ENCODE measurements at places on chromosomes 6 and 20. TPM values are rescaled to one million over a fixed set of nuclear protein-coding genes. Genes with fewer than 3 reads are reported as not detected.

FABP7 gene
- 1.1 TPM for total RNA-seq

IRF4 gene
- not detected for total RNA-seq

TBX18 gene
- 12.2 TPM for total RNA-seq

PPP1R14C gene
- total RNA-seq: 6.6 TPM

XRN2 gene
- 68.2 TPM for total RNA-seq

DNA sequence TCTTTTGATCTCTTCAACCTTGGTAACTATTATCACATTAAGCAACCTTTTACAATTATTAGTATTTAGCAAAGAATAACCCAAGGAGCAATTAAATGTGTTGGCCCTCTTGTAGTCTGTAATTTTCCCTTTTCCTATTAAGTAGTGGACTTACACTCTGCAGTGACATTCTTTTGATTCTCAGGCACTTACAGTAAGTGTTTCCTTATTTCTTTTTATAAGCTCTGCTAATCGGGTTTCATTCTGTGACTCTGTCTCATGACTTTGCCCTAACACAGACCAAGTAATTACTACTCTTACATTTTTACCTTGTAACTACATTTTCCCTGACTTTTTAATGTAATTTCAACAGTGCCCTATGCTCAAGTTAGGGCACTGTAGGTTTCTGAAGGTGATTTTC lies 104.0 kb upstream of the EPHA7 start:
- DNase-seq: no peak
- H3K4me3 ChIP-seq: no peak overlapping the region
- H3K27me3 ChIP-seq: no peaks in the 10 kb centered on the region
- no peaks in the 10 kb centered on the region for H3K4me1 ChIP-seq
- H3K36me3 ChIP-seq: no peaks in the 10 kb centered on the region
- H3K27ac ChIP-seq: no peak overlapping the region

GRCh38 chr6:129009851-129010250 lies 126.9 kb downstream of the LAMA2 start:
- H3K36me3 ChIP-seq: no peaks in the 10 kb centered on the region
- H3K4me1 ChIP-seq: no peaks in the 10 kb centered on the region
- DNase-seq: no peak
- H3K27ac ChIP-seq: no peak overlapping the region
- H3K27me3 ChIP-seq: no peaks in the 10 kb centered on the region

- peak; percentile 98 for DNase-seq
- peaks cover 31% of the 10 kb centered on the region for H3K4me1 ChIP-seq
- H3K4me3 ChIP-seq: no peak overlapping the region
- H3K27ac ChIP-seq: peak overlapping the region; percentile 88
These were observed 23.6 kb downstream of the BCL2L1 start for GRCh38 chr20:31698803-31699718.

DNA sequence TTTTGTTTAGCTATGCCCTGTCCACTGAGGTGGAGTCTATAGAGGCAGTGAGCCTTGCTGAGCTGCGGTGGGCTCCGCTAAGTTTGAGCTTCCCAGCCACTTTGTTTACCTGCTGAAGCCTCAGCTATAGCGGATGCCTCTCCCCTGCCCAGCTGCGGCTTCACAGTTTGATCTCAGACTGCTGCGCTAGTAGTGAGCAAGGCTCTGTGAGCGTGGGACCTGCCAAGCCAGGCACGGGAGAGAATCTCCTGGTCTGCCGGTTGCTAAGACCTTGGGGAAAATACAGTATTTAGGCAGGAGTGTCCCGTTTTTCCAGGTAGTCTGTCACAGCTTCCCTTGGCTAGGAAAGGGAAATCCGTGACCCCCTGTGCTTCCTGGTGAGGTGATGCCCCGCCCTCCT lies 138.4 kb downstream of the SMAP1 start:
- H3K27me3 ChIP-seq: no peaks in the 10 kb centered on the region
- no peak for DNase-seq
- no peak overlapping the region for H3K27ac ChIP-seq
- H3K36me3 ChIP-seq: no peaks in the 10 kb centered on the region
- H3K4me1 ChIP-seq: no peaks in the 10 kb centered on the region

DNA sequence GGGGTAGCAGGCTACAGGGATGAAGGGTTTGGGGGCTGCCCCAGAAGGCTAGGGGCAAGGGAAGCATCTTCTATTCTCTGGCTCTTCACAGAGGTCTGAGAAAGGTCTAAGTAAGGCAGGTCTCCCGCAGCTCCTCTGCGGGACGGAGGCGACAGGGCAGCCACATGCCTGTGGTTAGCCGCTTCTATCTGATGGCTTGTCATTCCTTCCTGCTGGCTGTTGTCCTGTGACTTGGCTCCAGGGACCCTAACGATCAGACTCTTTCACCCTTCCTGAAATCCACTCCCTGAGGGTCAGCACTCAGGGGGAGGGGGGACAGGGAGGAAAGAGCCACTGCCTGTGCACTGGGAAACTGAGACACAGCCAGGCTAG lies 673 bp downstream of the CST7 start:
- no peak for DNase-seq
- no peaks in the 10 kb centered on the region for H3K4me1 ChIP-seq
- no peaks in the 10 kb centered on the region for H3K27me3 ChIP-seq

- no peaks in the 10 kb centered on the region for H3K4me1 ChIP-seq
- no peak overlapping the region for H3K4me3 ChIP-seq
- H3K27ac ChIP-seq: peak overlapping the region; percentile 17
These were observed 38.5 kb upstream of the MLIP start for GRCh38 chr6:54072635-54073313.

GRCh38 chr20:13341737-13342393 lies 120.8 kb downstream of the ISM1 start:
- no peak overlapping the region for H3K27ac ChIP-seq
- DNase-seq: no peak

- H3K4me1 ChIP-seq: peaks cover 4% of the 10 kb centered on the region
- no peak overlapping the region for H3K4me3 ChIP-seq
- H3K27ac ChIP-seq: no peak overlapping the region
These were observed 12.4 kb downstream of the SLC22A23 start for GRCh38 chr6:3444276-3445088.

GRCh38 chr20:41617059-41617901 lies 897 bp downstream of the CHD6 start:
- H3K27ac ChIP-seq: peak overlapping the region; percentile 61
- peak; percentile 10 for DNase-seq
- H3K36me3 ChIP-seq: no peaks in the 10 kb centered on the region
- H3K4me3 ChIP-seq: peak overlapping the region; percentile 72

DNA sequence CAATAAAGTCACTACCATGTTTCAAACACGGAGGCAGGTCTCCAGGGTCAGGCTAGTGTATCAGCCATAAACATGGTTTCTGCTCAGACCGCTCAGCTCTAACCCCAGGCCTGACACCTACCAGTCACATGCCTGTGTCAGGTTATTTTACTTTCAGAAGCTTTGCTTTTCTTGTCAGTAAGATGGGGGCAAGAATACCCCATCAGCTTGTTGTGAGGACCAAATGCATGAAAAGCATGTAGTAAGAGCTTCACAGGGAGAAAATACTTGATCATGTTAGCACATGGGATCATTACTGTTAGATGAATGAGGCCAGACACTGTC lies 65.2 kb upstream of the PIM1 start:
- no peak overlapping the region for H3K27ac ChIP-seq
- no peaks in the 10 kb centered on the region for H3K27me3 ChIP-seq
- peaks cover 17% of the 10 kb centered on the region for H3K4me1 ChIP-seq

GRCh38 chr6:8562125-8562524 lies 126.8 kb upstream of the SLC35B3 start:
- H3K36me3 ChIP-seq: no peaks in the 10 kb centered on the region
- no peak overlapping the region for H3K4me3 ChIP-seq
- H3K27ac ChIP-seq: no peak overlapping the region
- no peak for DNase-seq
- H3K27me3 ChIP-seq: no peaks in the 10 kb centered on the region

DNA sequence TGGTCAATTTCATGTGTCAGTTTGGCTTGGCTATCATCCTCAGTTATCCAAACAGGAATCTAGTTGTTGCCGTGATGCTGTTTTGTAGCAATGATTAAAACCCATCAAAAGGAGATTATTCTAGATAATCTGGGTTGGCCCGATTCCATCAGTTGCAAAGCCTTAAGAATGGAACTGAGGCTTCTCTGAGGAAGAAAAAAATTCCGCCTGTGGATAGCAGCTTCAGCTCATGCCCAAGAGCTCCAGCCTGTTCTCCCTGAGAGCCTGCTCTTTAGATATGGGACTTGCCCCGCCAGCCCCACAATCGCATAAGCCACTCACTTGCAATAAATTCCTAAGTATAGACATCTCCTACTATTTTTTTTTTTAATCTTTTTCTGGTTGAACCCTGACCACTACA lies 61.5 kb downstream of the SEL1L2 start:
- no peak for DNase-seq
- no peak overlapping the region for H3K4me3 ChIP-seq
- H3K36me3 ChIP-seq: no peaks in the 10 kb centered on the region
- H3K27ac ChIP-seq: no peak overlapping the region
- H3K4me1 ChIP-seq: no peaks in the 10 kb centered on the region

- no peak for DNase-seq
- H3K4me1 ChIP-seq: peaks cover 3% of the 10 kb centered on the region
- H3K4me3 ChIP-seq: no peak overlapping the region
- no peak overlapping the region for H3K27ac ChIP-seq
- H3K27me3 ChIP-seq: no peaks in the 10 kb centered on the region
- H3K36me3 ChIP-seq: peaks cover 28% of the 10 kb centered on the region
These were observed 49.6 kb upstream of the SLC22A1 start for GRCh38 chr6:160071805-160072690.

DNA sequence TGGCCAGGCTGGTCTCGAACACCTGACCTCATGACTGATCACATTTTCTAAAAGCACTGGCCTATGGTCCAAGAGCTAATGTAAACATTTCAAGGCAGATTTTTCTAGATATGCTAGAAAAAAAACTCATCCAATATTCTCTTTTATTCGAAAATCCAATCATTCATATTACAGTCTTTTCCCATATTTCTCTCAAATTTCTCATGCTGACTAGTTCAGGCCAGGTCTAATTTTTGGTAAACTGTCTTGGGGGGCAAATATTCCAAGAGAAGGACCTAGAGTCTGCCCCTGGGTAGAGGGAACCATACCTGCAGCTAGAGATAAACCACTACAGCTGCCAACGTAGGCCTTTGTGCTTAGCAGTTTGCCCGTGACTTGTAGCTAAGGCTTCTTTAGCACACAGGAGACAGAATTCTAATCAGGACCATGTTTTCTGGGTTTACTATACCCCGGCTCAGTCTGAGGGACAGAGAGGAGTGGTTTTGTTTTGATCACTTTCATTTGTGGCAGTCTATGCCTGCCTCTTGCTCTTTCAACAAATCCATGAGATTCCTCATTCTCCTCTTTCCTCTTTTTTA lies 71.8 kb upstream of the CITED2 start:
- no peaks in the 10 kb centered on the region for H3K27me3 ChIP-seq
- no peaks in the 10 kb centered on the region for H3K36me3 ChIP-seq
- no peak overlapping the region for H3K27ac ChIP-seq
- H3K4me3 ChIP-seq: no peak overlapping the region
- peaks cover 7% of the 10 kb centered on the region for H3K4me1 ChIP-seq

DNA sequence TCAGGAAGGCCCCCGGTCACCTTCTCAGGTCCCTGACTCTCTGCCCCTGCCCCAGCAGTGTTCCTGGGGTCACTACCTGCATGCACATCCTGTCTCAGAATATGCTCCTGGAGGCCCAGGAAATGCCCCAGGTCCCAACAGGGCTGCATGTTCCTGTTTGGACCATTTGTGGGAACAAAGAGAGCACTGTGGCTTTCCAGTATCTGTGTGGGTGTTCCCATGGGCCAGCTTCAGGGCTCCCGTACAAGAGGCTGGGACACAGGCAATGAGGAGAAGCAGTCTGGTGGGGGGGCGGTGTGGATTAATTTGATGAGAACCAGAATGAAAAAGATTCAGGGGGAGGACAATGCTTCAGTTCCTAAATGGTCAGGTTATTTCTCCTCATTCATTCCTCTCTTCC lies 61.5 kb upstream of the GGTLC1 start:
- H3K27me3 ChIP-seq: no peaks in the 10 kb centered on the region
- no peaks in the 10 kb centered on the region for H3K4me1 ChIP-seq
- H3K4me3 ChIP-seq: no peak overlapping the region
- no peak for DNase-seq

GRCh38 chr6:56567501-56567900 lies 75.2 kb downstream of the DST start:
- H3K27ac ChIP-seq: no peak overlapping the region
- H3K4me3 ChIP-seq: no peak overlapping the region
- DNase-seq: no peak
- peaks cover 16% of the 10 kb centered on the region for H3K36me3 ChIP-seq

GRCh38 chr6:19690325-19691075 lies 146.7 kb upstream of the ID4 start:
- DNase-seq: no peak
- H3K27me3 ChIP-seq: peaks cover 31% of the 10 kb centered on the region
- H3K4me1 ChIP-seq: peaks cover 12% of the 10 kb centered on the region
- H3K4me3 ChIP-seq: peak overlapping the region; percentile 62
- no peak overlapping the region for H3K27ac ChIP-seq

GRCh38 chr20:10648651-10649050 lies 25.1 kb downstream of the JAG1 start:
- H3K27ac ChIP-seq: peak overlapping the region; percentile 82
- no peak overlapping the region for H3K4me3 ChIP-seq
- peak; percentile 95 for DNase-seq
- no peaks in the 10 kb centered on the region for H3K27me3 ChIP-seq

- peak; percentile 0 for DNase-seq
- no peaks in the 10 kb centered on the region for H3K4me1 ChIP-seq
- H3K4me3 ChIP-seq: no peak overlapping the region
- H3K27me3 ChIP-seq: no peaks in the 10 kb centered on the region
- H3K27ac ChIP-seq: no peak overlapping the region
- H3K36me3 ChIP-seq: no peaks in the 10 kb centered on the region
These were observed 431.9 kb upstream of the GJE1 start for GRCh38 chr6:141700819-141701218.

- peak overlapping the region; percentile 97 for H3K27ac ChIP-seq
- peaks cover 9% of the 10 kb centered on the region for H3K36me3 ChIP-seq
- H3K4me1 ChIP-seq: peaks cover 45% of the 10 kb centered on the region
- H3K27me3 ChIP-seq: no peaks in the 10 kb centered on the region
- H3K4me3 ChIP-seq: peak overlapping the region; percentile 72
- peak; percentile 76 for DNase-seq
These were observed 2.4 kb downstream of the JAG1 start for GRCh38 chr20:10671221-10671918.

GRCh38 chr6:105109955-105110895 lies 69.6 kb downstream of the POPDC3 start:
- H3K27ac ChIP-seq: no peak overlapping the region
- H3K36me3 ChIP-seq: no peaks in the 10 kb centered on the region
- no peak overlapping the region for H3K4me3 ChIP-seq
- no peaks in the 10 kb centered on the region for H3K4me1 ChIP-seq
- no peak for DNase-seq

DNA sequence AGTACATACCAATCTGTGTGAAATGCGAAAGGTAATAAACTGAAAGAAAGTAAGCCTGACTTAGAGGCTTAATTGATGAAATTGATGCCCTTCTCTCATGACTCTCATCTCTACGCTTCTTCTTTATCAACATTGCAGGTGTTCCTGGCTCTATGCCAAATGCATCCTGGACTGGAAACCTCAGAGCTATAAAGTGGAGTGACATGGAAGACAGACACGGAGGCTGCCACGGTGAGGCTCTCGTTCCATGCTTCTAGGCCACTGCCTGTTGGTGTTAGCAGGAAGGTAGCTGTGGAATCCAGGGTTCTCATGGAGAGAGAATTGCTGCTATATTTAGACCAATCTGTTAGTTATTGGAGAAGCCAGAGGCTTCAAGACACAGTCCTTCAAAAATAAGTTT lies 73.2 kb downstream of the C6orf52 start:
- H3K4me3 ChIP-seq: no peak overlapping the region
- no peak overlapping the region for H3K27ac ChIP-seq
- no peaks in the 10 kb centered on the region for H3K36me3 ChIP-seq

GRCh38 chr6:52976591-52977035 lies 18.5 kb downstream of the GSTA4 start:
- H3K4me1 ChIP-seq: no peaks in the 10 kb centered on the region
- no peak overlapping the region for H3K27ac ChIP-seq
- H3K36me3 ChIP-seq: no peaks in the 10 kb centered on the region
- DNase-seq: no peak

Measured in astrocyte (in vitro differentiated cells and primary cell).